ENCODE measurements at places on chromosomes 16 and 17.

DNA sequence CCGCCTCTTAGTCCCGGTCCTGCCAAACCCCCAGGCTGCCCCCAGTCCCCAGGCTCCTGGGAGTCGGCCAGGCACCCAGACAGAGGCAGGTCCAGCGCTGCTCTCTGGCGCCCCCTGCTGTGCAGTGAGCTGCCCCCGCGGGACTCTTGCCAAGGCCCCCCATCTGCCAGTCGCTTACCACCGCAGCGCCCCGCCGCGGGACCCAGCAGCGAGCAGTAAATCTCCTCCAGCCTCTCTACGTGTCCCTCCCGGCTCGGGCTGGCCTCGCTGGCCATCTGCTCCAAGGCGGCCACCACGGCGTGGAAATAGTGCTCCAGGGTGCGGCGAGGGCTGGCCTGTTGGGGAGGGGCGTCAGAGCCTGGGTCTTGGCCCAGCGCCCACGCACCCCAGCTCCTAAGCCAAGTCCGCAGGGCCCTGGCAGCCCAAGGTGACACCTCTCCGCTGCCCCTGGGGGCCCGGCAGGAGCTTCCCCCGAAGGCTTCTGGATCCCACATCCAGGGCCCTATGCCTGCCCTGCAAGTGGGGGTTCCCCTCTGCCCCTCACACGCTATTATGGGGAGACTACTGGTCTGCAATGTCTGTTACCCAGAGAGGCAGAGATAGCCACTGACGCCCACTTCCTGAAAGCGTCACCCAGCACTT lies 33.7 kb upstream of the MFSD6L start:
- no peak for DNase-seq

DNA sequence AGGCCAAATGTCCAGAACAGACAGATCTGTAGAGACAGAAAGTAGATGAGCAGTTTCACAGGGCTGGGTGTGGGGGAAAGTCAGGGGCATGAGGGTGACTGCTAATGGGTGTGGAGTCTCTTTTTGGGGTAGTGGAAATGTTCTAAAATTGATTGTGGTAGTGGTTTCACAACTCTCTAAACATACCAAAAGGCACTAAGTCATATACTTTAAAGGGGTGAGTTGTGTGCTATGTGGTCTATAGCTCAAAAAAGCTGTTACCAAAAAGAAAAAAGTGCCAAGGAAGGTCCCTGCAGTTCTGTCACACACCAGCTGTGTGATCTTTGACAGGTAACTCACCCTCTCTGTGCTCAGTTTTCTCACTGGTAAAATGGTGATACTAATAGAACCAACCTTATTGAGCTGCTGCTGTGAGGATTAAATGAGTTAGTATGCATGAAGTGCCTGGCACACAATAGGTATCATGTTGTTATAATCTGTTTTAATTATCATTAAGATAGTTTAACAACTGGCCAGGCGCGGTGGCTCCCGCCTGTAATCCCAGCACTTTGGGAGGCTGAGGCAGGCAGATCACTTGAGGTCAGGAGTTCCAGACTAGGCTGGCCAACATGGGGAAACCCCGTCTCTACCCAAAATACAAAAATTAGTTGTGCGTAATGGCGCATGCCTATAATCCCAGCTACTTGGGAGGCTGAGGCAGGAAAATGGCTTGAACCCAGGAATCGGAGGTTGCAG lies 10.3 kb downstream of the ITGAX start:
- no peak for DNase-seq

- no peak for DNase-seq
Measured at GRCh38 chr16:48244863-48245195, 729 bp downstream of the LONP2 start.

GRCh38 chr17:41256291-41256685 lies 1.1 kb downstream of the KRTAP9-9 start:
- no peak for DNase-seq

DNA sequence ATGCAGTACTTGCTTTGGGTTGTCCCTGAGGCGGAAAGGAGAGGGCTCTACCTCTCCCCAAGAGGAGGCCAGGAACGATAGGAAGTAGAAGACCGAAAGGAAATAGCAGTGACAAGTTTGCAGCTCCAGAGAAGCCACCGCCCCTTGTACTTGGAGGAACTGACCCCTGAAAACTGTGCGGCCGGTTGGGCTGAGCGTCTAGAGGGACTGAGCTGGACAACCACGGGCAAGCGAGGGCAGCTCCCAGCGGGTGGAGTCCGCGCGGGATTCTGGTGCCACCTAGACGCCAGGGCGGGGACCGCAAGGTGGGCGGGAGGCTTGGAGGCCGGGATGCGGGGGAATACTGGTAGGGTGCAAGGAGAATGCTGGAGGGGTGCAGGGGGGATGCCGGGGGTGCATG lies 1.3 kb upstream of the SLC6A4 start:
- no peak for DNase-seq

GRCh38 chr16:53502331-53503269 lies at the start of gene AKTIP:
Gene AKTIP (minus strand): TSS chr16:53503209. CDS start chr16:53500259, 2,950 bp downstream.
- DNase-seq = no peak

DNA sequence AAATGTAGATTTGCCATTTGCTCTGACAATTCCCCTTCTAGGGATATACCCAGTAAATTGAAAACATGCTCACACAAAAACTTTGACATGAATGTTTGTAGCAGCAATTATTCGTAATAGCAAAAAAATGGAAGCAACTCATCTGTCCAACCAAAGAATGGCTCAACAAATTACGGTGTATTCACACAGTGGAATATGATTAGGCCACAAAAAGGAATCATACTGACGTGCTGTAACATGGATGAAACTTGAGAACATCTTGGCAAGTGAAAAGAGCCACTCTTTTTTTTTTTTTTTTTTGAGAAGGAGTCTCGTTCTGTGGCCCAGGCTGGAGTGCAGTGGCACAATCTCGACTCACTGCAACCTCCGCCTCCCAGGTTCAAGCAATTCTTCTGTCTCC lies 24.1 kb upstream of the SPNS3 start:
- no peak for DNase-seq

GRCh38 chr16:57485916-57486857 lies at the start of gene DOK4:
Gene DOK4 (minus strand): TSS chr16:57486493. CDS start chr16:57479507, 6,986 bp downstream.
- no peak for DNase-seq

DNA sequence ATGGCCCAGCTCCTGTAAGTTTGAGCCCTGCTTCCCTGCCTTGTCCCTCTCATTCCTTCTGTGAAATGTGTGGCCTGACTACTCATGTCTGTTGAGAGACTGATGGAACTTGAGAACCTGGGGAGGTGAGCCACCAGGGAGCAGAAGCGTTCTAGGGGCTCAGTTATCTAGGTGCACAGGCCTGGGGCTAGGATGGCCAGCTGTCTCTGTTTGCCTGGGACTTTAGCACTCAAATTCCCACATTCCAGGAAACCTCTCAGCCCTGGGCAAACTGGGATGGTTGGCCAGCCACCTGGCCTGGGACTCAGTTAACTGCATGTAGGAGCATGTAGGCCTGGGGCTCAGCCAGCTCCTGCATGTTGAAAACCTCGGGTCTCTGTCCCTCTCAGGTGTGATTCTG lies 9.3 kb upstream of the EPN3 start:
- DNase-seq = no peak

DNA sequence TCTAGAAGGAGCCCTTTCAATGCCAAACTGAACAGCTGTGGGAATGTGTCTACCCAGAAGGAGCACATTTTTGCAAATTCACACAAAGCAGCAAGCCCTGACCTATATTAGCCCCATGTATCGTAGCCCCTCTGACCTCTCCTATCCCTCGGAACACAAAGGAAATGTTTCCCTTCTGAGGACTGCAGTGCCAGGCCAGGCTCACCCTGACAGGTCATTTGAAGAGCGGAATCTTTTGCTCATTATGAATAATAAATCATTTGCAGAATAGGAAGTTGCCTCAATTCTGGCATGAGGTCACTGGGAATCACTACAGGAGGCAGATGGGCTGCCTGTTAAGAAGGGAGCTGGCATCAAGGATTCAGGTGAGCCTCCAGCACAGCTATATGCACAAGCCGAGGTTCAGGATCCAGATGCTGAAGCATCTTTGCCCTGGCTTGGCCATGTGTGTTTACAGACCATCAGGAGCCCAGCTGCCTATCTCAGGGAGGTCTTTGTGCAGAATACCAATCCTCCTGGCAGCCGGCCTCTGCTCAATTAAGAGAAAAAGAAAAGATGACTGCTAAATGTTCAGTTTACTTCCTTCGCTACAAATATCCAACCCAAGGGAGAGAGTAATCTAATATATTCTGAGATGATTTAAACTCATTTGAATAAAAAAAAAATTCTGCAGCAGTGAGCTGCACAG lies 119.4 kb downstream of the USP31 start:
- DNase-seq = no peak

GRCh38 chr17:73710095-73710592 lies 65.9 kb upstream of the SDK2 start:
- peak; percentile 1 for DNase-seq

DNA sequence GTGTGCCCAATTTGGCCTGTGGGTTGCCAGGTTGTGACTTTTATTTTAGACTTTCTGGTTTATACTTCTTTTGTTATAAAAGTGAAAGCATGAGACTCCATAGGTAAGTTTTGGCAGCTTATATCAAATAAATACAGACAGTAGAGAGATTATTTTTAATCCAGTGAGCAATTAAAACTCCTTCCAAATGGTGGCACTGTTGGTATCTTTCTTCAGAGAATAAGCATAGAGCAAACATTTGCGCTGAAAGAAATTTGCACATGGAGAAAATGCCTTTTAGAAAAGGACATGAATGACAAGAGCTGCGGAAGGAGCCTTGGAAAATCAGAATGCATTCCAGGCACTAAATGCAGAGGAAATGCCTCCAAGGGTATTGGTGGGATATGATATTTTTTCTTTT lies 46.1 kb upstream of the DNAJA2 start:
- no peak for DNase-seq

- no peak for DNase-seq
Measured at GRCh38 chr17:28749516-28750177, 5.8 kb downstream of the TRAF4 start.

- no peak for DNase-seq
Measured at GRCh38 chr17:65515512-65515911, 45.9 kb downstream of the AXIN2 start.
